Liver (tissue), 10 donors: ENCODE measurements at places on chromosomes 16 and 17. TPM values are rescaled to one million over a fixed set of nuclear protein-coding genes. Genes with fewer than 3 reads are reported as not detected.

The HES7 gene
- not detected for total RNA-seq

- H3K36me3 ChIP-seq, result no peaks in the 10 kb centered on the region
- DNase-seq, result no peak
- no peak overlapping the region for H3K4me3 ChIP-seq
Observed at GRCh38 chr17:32879134-32879533, 2.2 kb upstream of the MYO1D start.

GRCh38 chr17:51642029-51642428, 381.7 kb downstream of the UTP18 start:
- no peak overlapping the region for H3K27ac ChIP-seq
- no peaks in the 10 kb centered on the region for H3K27me3 ChIP-seq
- H3K4me1 ChIP-seq, result peaks cover 8% of the 10 kb centered on the region
- no peaks in the 10 kb centered on the region for H3K36me3 ChIP-seq
- no peak overlapping the region for H3K4me3 ChIP-seq

The PKMYT1 gene
- 0.50 TPM for total RNA-seq
